ENCODE measurements at places on chromosomes 11 and 22.

DNA sequence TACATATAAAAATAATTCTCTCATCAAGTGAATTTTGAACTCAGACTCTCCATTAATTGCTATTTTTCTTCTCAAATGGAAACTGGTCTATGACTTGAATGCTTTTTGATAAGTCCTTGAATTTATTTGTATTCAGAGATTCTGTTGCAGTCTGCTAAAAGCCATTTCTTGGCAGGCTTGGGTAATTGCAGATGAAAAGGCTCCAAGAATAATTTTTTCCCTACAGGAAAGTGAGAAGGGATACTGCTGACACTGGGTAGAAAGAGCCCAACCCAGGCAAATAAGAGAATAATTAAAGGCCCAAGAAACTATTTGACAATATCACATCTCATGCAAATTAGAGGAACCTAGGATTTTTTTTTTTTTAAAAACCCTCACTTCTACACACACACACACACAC, 246.5 kb upstream of the DDI1 start:
- DNase-seq: no peak

DNA sequence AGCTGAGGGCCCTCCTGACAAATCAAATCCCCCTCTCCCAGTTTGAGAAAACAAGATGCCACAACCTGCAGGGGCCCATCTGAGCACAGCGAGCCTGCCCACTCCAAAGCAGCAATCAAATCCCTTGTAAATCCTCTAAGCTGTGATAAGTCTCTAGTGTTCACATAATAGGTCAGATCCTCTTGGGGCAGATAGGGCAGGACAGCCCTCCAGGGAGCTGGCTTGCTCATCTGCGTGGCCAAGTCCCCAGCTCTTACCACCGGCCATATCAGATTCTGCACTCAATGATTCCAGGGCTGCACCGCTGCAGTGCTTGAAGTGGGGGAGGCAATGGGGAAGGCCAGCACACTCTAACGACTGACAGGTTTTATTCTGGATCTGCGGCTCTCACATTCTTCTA, 29.6 kb upstream of the FLI1 start:
- DNase-seq: no peak

DNA sequence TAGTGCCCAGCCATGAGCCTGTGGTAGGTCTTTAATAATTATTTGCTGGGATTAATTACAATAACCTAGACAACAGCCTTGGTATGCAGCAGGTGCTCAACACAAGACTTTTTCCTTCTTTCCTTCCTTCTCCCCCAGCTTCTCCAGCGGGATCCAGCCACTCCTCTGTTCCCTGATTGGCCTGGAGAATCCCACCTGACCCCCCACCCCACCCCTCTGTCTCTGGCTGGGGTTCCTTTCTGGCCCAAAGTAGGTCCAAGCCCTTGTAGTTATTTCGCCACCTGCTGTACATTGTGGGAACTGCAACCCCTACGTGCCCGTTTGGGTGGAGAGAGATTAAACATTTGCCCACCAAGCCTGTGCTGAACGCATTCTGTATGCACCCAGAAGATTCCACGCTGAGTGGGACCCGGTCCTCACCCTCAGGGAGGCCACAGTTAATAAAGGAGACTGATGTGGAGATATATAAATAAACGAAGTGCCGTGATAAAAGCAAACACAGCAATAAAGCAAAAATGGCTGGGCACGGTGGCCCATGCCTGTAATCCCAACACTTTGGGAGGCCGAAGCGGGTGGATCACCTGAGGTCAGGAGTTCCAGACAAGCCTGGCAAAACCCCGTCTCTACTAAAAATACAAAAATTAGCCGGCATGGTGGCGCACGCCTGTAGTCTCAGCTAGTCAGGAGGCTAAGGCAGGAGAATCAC, 32.1 kb upstream of the DGKZ start:
- DNase-seq: no peak

DNA sequence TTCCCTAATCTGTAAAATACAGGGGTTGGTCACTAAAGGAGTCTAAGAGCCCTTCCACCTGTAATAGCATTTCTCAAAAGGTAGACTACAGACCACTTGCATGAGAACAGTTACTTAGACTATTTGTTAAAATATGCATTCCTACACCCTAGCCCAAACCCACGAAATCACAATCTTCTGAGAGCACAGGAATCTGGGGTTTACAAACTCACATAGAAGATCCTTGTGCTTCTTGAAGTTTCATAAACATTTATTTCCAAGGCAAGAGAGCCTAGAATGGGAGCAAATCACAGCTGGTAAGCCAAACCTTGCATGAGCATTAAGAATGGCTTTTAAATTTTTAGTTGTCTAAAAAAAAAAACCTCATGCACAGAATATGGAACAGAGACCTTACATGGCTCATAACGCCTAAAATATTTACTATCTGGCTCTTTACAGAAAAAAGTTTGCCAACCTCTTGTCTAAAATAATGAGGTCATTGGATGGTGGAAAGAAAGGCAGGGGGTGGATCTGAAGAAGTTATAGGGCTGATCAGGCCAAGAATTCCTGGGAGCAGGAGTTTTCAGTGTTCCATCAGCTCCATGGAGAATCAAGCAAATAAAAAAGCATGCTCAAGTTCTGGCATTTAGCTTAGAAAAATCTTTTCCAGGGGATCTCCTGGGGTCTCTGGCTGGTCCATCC, 133.4 kb downstream of the CCDC34 start:
- no peak for DNase-seq

- DNase-seq: no peak
Observed at GRCh38 chr11:130318031-130318673, 3.4 kb upstream of the ZBTB44 start.

GRCh38 chr11:65574811-65575567, 864 bp upstream of the EHBP1L1 start:
- DNase-seq: no peak

DNA sequence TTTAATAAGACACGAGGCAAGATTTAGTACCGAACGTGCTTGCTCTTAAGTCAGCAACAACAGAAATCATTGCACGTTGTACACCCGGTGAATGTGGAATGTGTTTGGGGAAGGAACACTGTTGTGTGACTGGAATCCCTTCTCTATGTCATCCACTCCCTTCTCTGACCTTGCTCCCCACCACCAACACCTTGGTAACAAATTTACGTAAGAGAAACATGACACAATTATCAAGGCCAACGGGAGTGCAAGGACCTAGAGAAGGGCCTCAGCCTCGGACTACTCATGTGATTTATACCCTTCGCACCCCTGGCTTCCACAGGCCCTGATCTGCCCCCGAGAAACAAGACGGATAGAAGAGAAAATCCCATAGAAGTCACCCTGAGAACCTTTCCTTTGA, 236.2 kb downstream of the LARGE1 start:
- DNase-seq: no peak

GRCh38 chr22:40404251-40405177, 34.1 kb downstream of the SGSM3 start:
- DNase-seq: no peak

- DNase-seq: no peak
Observed at GRCh38 chr11:46615756-46616155, 1.3 kb downstream of the HARBI1 start.

DNA sequence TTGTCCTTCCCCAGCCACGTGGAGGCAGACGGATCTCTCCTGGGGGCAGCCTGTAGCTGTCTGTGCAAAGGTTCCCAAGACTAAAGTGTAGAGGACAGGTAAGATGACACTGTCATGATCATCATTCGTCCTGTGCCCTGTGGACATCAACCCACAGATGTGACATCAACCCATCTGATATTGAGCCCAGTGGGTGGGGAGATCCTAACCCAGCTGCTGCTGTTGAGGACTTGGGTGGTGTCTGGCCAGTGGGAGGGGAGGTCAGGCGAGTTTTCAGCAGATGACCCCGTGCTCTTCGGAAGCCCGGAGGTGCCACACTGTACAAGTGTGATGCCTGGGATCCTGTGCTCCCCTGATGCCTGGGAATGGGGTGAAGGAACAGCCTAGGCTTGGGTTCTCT, 1.2 kb upstream of the GAL start:
- no peak for DNase-seq

- DNase-seq: peak; percentile 63
Observed at GRCh38 chr11:3160252-3161031, 4.7 kb downstream of the OSBPL5 start.

- DNase-seq: no peak
Observed at GRCh38 chr11:36264011-36264972, 24.9 kb downstream of the COMMD9 start.

DNA sequence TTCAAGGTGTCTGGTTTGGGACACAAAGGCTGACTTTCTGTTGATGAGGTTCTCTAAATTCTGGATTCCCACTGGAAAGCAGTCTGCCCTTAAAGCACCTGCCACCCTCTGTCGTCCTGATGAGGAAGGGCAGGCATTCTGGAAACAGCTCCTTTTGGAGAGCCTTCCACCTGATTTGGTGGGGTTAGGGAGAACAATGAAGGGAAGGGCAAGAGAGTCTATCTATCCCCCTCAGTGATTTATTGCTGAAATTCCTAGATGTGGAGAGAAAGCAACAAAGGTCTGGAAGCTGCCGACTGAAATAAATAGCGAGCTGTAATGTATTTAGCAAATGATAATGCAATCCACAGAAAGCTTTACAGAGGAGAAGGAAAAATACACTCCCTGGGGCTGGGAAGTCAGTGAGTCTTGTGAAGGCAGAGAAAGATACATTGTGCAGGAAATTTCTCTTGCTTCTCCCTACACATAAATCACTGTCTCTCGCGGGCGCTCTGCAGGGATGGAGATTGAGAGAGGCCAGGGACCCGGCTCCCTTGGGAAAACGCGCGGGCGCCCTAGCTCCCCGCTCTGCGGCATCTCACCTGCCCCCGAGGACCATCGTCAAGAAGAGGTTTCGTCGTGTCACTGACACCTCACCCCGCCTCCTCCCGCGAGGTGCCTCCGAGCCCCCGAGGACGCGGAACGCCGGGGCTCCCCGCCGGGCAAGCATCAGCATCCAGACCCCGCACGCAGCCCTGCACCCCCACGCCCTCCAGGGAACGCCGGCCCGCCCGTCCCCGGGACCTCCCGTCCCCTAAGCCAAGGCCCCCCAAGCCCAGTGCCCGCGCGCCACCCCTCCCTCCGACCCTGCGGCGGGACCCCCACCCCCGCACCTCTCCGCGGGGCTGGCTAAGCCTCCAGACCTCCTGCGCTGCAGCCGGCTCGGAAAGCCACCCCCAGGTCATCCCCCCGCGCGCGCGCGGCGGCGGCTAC, 673 bp downstream of the CDON start:
- peak; percentile 45 for DNase-seq

GRCh38 chr11:1009991-1010390, 26.5 kb downstream of the MUC6 start:
- no peak for DNase-seq

GRCh38 chr22:21719024-21719423, 16.6 kb downstream of the YPEL1 start:
- no peak for DNase-seq

GRCh38 chr11:115695677-115696364, 191.6 kb upstream of the CADM1 start:
- DNase-seq: no peak

- DNase-seq: no peak
Observed at GRCh38 chr11:68412593-68413475, 47.7 kb upstream of the PPP6R3 start.

GRCh38 chr11:133742353-133742752, 103.0 kb downstream of the SPATA19 start:
- DNase-seq: no peak

DNA sequence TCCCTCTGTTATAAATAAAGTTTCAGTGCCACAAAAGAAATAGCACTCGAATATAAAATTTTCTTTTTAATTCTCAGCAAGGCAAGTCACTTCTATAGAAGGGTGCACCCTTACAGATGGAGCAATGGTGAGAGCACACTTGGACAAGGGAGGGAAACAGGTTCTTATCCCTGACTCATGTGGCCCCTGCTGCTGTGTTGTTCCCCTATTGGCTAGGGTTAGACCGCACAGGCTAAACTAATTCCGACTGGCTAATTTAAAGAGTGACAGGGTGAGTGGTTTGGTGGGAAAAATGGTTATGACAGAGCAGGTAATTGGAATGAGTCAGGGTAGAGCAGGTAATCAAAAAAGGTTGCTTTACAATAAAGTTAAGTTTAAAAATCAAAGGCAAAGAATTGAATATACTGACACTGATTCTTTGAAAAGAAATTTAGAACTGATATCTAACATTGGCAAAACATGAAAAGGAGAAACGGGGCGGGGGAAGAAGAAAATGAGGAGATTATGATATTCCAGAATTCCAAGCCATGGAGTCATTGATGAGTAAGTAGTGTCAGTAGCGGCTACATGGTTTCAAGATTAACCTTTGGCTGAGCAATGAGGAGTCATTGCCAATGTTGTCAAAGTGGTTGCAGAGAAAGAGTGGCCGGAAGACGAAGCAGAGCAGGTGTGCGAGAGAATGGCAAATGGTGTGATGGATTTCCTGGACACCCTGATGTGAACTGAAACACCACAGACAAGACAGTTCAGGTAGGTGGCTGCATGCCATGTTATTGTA, 48.4 kb upstream of the MRGPRX1 start:
- no peak for DNase-seq

DNA sequence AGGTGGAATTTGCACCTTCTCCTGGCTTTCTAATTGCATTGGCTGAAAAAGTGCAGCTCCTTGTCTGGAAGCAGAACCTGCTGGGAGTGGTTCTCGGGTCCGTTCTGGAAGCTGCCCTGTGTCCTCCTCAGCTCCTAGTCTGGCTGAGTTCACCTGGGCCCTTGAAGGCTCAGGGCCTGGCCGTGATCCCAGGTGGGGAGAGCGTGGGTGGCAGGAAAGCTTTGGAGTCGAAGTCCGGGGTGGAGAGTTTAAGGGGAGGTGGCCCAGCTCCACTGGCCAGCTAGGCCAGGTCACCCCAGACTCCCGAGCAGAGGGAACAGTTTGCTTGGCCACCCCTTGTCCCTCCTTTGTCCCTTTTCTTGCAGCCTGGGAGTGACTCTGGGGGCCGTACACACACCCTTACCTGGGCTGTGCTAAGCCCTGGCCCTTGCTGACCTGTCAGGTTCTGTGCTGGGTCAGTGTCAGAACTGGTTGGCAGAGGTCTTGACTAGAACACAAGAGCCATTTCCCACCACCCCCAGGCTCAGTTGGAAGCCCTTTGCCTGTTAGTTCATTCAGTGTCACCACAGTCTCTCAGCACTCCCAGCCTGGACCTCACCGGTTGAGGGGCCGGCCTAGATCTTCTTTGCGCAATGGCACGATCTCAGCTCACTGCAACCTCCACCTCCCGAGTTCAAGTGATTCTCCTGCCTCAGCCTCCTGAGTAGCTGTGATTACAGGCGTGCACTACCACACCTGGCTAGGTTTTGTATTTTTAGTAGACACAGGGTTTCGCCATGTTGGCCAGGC, 37.3 kb downstream of the LRP5 start:
- DNase-seq: no peak

- peak; percentile 70 for DNase-seq
Observed at GRCh38 chr11:19071255-19071654, 10.7 kb upstream of the MRGPRX2 start.

DNA sequence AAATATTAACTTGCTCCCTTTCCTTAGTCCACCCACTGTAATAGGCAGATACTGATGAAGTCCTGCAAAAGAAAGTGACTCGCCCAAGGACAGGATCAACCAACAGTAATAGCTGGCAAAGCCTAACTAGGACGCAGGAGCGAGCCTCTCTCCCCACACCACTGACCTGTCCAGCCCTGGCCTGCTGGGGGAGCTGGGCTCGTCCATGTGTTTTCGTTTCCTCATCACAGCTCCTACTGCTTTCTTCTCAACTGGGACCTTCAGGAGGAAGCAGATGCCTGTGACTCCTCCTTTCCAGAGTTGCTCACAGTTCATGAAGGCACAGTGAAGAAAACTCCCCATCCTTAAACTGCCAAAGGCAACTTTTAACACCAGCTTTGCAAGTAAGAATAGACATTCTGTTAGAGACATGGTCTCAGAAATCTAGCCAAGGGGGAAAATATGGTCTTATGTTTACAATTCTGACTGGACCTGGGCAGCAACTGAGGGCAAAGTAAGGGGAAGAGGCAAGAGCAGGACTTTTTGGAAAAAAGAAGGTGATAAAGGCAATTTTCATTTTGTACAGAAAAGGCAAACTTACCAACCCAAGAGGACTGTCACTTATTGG, 11.6 kb upstream of the GPHA2 start:
- no peak for DNase-seq
